IPS DF 19.7 (cell line): ENCODE measurements at places on chromosomes 2 and 18.

GRCh38 chr2:65613968-65614555 is 181.7 kb upstream of the SPRED2 start:
- no peak for DNase-seq

- DNase-seq = no peak
Observed at GRCh38 chr2:236867441-236868260, 218.0 kb upstream of the COPS8 start.

- no peak for DNase-seq
Observed at GRCh38 chr2:20472569-20472968, 25.7 kb downstream of the RHOB start.

DNA sequence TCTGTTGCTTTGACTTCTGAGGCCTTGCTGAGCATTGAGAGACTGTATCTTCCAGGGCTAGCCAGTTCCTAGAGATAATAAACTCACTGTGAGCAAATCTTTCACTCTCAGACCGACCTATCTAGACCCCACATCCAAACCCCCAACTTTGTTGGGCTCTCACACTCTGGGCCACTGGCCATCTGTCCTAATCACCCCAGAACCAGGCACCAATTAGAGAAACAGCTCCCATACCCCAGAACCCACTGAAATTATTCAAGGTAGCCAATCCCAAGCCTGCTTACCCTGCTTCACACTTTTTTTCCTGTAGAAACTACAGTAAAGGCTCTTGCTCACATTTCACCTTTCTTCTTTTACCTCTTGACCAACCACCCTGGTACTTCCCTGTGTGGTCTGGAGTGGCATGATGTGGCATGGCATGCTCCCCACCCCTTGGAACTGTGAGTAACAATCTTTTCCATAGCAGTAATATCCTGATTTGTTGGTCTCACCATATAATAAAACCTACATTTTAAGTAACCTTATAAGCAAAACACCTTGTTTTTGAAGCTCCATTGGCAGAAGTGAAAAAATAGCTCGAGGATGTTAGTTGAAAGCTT is 55.2 kb downstream of the ANKRD12 start:
- DNase-seq = no peak

- DNase-seq = no peak
Observed at GRCh38 chr2:38602136-38602731, 494 bp downstream of the HNRNPLL start.

- no peak for DNase-seq
Observed at GRCh38 chr2:118731413-118731812, 116.0 kb downstream of the EN1 start.

DNA sequence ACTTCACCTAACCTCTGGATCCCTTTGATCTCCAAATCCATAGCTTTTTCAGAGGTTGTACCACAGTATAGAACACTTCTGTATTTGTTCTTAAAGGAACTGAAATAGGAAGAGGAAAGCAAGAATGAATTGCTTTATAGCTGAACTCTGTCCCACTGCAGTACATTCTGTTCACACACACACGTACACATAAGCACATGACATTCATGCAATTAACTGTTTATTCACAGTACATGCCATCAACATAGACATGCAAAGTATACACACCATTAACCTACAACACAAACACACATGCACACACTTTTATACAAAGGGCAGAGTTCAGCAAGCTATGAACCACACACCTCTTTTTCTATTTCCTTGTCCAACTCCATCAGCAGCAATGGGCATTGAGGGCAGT is 43.2 kb downstream of the MRPL33 start:
- DNase-seq = no peak
